ENCODE measurements at places on chromosomes 3 and 15. TPM values are rescaled to one million over a fixed set of nuclear protein-coding genes. Genes with fewer than 3 reads are reported as not detected.

The ATP13A5 gene
- not detected for total RNA-seq

GRCh38 chr3:118766306-118766669 is 268.4 kb downstream of the IGSF11 start:
- no peak for DNase-seq

DNA sequence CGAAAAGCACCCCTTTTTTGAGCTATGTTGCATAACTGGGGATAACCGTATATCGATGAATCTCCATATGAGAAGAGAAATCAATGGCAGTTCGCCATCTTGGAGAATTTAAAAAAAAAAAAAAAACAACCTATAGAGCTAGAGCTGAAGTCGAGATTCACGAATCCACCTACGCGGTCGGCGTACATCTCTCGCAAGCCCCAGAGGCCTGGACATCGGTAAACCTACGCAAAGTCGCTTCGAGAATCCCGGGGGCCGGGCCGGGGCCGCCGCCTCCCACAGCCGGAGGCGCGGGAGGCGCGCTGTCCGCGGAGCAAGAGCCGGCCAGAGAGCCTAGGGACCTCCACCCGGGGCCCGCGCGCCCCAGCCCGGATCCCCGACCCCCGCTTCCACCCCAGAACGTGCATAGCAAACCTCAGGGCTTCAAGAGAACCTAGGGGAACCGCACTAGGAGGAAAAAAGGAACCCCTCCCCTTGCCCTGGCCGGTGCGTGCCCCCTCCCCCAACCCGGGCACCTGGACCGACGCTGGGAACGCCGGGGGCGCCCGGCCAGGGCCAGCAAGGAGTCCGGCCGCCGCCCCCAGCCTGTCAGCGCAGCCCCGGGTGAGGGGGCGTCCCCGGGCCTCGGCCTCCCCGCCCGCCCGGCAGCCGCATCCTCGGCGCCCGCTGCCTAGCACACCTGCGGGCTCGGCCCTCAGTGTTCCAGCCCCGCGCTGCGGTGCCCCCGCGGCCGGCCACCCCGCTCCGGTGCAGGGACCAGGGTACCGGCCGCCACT is 567 bp downstream of the PFN2 start:
- peak; percentile 90 for DNase-seq

- DNase-seq: peak; percentile 75
Measured at GRCh38 chr3:9248522-9249271, 749 bp downstream of the SRGAP3 start.

- no peak for DNase-seq
Measured at GRCh38 chr3:53739966-53740365, 106.3 kb downstream of the CHDH start.

DNA sequence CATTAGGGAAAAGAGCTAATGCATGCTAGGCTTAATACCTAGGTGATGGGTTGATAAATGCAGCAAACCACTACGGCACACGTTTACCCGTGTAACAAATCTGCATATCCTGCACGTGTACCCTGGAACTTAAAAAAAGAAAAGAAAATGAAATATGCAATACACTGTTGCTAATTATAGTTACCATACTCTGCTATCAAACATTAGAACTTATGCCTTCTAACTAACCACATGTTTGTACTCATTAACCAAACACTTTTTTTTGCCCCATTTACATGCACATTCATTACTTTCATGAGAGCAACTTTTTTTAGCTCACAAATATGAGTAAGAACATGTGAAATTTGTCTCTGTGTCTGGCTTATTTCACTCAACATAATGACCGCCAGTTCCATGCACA is 253.1 kb downstream of the CGGBP1 start:
- DNase-seq: no peak

GRCh38 chr3:28907616-28908015 is 373.3 kb upstream of the RBMS3 start:
- DNase-seq: no peak

DNA sequence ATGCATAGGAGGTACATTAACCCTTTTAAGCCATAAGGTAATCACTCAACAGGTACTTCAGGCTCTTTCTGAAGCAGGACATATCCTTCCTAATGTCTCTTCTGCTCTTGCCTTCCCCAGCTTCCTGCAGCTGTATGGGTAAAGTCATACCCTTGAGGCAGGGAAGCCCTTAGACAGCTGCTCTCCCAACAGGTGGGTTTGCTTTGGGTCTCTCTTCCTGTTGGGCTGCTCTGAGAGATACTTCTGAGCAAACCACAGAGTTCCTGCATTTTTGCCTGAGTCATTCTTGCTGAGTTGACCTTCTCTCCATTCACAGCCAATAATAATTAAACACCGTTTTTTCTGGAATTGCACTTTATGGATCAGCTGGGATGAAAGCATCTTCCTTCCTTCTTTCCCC is 2.0 kb upstream of the TRAT1 start:
- DNase-seq: no peak
